Left ventricle myocardium inferior (tissue), 1 donor: ENCODE measurements at places on chromosomes 4 and X.

DNA sequence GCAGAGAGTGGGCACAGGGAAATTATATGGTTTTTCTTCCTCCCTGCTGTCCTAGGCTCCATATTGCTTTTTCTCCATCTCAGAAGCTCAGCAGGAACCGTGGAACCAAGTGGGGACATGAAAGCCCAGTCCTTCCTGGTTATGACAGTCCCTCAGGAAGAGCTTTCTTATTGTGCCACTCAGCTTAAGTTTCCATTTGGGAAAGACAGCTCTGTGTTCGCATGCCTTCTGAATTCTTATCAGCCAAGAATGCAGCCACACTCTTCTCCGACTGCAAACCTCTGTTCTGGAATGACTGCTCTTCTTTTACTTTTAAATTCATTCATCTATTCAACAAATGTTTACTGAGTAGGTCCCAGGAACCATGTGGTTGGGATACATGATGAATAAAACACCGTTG, 58.0 kb upstream of the PPARGC1A start:
- DNase-seq, result no peak

DNA sequence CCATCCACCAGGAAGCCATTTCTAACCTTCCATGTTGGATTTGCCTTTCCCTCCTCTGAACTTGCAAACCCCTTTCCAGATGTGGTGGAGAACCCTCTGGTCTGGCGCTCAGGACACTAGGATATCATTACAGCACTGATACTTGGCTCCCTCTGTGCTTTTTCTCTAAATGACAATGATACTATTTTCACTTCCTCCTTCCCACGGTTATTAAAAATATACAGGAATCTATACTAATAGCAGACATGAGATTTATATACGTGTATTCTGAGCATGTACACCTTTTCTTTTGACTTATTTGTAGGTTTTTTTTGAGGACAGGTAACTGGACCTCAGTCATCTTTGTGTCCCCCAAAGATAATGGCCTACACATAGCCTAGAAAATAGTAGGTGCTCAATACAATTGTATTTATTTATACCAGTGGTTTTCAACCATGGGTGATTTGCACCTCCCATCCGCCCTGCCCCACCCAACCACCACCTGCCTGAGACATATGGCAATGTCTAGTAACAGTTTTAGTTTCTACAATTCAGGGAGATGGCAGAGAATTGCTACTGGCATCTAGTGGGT, 60.4 kb upstream of the PLAC8 start:
- DNase-seq, result no peak

DNA sequence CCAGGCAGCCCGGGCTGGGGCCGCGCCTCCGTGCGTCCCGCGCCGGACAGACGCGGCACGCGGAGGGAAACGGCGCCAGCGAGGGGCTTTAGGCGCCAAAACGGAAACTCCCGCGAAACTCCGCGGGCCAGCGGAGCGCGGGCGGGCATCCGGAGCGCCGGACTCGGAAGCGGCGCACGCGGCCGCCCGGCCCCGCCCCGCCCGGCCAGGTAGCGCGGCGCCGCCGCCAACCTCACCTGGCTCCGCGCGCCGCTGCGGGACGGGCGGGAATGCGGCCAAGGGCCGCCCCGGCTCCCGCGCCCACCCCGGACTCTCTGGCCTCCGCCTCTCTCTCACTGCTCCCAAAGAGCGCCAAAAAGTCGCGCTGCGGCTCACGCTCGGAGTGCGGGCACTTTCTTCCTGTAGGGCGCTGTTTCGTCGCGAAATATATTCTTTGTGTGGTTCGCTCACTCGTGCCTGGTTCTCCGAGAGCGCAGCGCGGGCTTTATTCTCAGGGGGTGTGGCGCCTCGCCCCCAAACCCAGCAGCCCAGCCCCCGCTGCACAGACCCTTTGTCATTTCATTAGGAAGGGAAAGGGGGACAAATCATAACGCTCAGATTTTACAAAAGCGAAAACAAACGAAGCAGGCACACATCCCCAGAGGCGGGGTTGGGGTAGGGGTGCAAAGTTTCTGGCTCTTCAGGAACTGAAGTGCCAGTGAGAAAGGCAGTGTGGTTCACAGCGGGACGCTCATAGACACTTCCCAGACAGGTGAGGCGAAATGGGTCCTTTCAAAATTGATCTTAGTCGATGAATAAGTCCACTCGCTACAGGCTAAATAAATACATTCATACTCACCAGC, 961 bp upstream of the MBNL3 start:
- DNase-seq, result peak; percentile 18

- no peak for DNase-seq
Observed at GRCh38 chrX:39893417-39894338, 204.1 kb downstream of the BCOR start.

DNA sequence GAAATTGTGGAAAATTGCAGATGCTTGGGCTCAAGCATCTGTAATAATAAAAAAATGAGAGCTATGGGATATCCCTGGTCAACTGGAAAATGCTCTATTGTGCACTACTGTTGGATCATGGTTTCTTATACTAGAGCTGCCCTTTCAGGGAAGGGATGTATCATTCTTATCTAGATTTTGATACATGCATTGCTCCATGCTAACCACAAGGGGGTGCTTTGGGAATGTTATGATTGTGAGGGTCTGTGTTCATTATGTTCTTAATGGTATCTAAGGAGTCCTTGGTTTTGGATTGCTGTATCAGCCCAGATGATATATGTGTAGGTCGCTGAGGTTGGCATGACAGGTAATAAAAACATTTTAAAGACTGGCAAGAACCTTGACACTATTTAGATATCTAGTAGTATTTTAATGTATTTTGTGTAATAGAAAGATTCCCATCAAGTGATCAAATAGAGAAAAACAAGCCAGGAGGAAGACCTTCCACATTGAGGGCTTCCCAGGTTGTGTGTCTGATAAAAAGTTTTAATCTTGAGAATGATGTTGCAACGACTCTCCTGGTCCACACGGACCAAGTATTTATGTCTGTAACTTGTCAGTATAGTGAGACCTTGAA, 49.2 kb upstream of the TLR2 start:
- no peak for DNase-seq
